ENCODE measurements at places on chromosomes 16 and 17.

DNA sequence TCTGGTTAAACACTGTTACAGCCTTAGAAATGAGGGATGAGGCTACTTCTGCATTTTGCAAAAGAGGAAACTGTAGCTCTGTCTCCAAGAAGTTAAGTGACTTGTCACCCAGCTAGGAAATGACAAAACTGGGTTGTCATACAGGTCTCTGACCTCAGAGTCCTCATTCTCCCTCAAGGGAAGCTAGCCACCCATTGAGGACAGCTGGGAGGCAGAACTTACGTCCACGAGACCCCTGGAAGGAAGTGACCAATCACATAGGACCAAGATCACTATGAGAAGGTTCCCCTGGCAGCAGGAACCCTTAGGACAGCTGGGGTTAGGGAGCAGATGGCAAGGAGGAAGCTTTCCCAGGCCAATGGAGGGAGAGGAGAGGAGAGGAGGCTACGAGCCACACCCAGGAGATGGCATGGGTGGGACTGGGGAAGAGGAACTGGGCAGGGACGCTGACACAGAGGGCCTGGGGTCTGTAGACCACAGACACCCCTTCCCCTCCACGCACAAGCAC is 11.2 kb downstream of the METTL22 start:
- DNase-seq: no peak

GRCh38 chr16:21611198-21611555 is 11.8 kb downstream of the METTL9 start:
- DNase-seq: no peak

GRCh38 chr17:5555254-5555653 is 29.1 kb downstream of the NLRP1 start:
- no peak for DNase-seq

- no peak for DNase-seq
Measured at GRCh38 chr17:72724267-72724666, 368.2 kb downstream of the SLC39A11 start.

- DNase-seq: no peak
Measured at GRCh38 chr16:11233727-11234376, 22.2 kb downstream of the SOCS1 start.
